NCI-H1436 treated with DMSO at 0.1 percent for 48 hours (cell line): ENCODE measurements at places on chromosomes 13 and 19.

- no peak for DNase-seq
Measured at GRCh38 chr19:6498294-6499036, 3.6 kb downstream of the TUBB4A start.

DNA sequence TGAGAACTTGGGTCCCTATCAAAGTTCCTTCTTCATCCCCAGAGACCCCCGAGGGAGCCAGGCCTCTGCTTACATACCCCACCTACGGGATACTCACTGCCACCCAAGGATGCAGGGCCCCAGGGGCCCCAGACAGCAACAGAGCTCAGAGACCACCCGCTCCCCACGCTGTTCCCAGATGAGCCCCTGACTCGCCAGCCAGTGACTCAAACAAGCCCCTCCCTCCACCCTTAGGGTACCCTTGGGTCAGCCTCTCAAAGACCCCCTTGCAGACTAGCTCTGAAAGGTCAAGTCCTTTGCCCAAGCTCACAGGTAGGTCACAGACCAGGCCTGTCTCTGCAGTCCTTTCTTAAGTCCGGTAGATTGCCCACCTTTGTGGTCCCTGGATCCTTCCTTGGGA is 45.7 kb downstream of the CD320 start:
- DNase-seq = no peak

DNA sequence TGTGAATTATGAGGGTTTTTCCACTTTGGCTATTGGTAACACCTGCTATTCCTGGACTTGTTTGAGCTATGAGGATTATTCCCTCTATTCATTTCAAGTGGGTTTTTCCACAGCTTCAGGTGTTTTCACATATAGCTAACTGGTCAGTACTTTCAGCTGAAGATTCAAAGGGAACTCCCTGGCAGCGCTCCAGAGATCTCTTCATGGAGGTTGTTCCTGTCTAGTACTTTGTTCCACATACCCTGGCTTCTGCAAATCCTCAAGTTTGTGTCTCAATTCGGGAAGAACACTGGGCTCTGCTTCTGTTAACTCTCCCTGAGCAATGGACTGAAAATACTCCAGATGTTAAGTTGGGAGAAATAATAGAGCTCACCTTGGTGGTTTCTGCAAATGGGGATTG is 5.6 kb upstream of the ZNF607 start:
- no peak for DNase-seq

- no peak for DNase-seq
Measured at GRCh38 chr19:38699027-38699346, 45.3 kb downstream of the CAPN12 start.

- DNase-seq = no peak
Measured at GRCh38 chr13:31073859-31074718, 87.6 kb downstream of the HSPH1 start.

DNA sequence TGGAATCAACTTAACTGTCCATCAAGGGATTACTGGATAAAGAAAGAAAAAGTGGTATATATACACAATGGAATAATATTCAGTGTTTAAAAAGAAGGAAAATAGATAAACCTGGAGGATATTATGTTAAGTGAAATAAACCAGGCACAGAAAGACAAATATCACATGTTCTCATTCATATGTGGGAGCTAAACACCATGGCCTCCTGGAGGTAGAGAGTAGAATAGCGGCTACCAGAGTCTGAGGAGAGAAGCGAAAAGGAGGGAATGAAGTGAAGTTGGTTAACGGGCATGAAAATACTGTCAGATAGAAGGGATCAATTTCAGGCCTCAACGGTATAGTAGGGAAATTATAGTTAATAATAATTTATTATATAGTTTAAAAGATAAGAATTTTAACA is 147.5 kb upstream of the OBI1 start:
- DNase-seq = no peak

DNA sequence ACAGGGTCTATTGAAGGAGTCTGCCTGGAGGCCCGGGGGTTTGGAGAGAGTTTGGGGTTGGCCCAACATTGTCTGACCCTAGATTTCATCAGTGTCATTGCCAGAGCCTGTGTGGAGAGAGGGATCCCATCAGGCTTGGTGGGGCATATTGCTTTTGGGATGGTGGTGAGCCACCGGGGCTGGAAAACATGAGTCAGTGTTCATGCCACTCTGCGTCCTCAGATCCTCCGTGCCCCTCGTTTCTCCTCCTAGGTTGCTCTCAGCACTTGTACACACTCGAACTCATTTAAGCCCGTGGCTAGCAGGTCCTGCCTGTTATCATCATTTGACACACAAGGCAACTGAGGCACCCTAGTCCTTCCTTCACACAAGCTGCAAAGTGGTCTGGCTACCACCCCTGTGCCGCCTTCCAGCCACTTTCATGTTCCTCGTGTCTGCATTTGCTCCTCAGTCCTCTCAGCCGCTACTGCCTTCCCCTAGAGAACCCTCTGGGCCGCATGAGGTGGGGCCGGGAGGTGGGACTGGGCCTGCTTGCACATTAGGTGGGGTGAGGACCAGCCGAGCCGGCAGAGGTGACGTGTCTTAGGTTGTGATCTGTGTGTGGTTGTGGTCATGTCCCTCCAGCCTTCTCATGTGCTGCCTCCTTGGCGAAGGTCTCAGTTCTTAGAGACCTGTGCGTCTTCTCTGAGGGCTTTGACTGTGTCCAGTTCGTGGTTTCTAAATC is 3.6 kb downstream of the NACC1 start:
- no peak for DNase-seq

GRCh38 chr13:40190641-40191100 is 475.8 kb downstream of the FOXO1 start:
- DNase-seq = no peak

GRCh38 chr13:37106642-37107041 is 1.2 kb upstream of the CSNK1A1L start:
- DNase-seq = no peak

DNA sequence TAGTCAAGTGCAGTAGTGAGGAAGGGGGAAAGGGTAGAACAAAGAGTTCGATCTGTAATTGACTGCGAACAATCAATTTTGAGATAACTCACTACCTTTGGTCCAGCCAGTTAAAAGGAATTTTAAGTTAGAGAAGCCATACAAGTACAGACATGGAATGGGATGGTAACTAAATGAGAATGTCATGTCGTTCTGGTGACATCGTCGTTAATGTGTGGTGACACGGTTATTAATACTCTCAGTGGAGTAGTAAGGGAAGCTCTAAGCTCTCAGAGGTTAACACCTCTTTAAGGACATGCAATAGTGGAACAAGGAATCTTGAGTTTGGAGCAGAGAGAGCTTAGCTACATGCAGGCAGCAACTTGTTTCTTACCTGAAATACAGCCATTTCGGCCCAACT is 154.9 kb upstream of the KLF12 start:
- no peak for DNase-seq
